Hepatocyte (in vitro differentiated cells): ENCODE measurements at places on chromosomes 6 and 20.

DNA sequence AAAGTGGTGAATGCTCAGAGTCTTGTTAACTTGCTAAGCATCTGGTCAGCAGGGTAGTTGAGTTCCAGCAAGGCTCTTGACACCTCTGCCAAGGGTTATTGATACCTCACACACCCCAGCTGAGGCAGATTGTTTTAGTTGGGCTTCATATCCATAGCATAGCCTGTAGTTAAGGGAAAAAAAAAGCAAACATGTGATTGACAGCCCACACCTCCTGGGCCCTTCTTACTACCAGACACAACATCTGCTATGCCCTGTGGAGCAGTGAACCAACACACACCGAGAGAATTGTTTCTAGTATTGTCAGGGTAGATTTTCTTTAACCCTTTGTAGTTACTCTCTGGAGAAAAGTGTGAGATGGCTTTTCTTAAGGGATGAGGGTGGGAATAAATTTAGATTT lies 697.0 kb upstream of the POU3F2 start:
- DNase-seq, result no peak

- DNase-seq, result no peak
Measured at GRCh38 chr6:112877134-112878100, 530.3 kb downstream of the RFPL4B start.

- DNase-seq, result no peak
Measured at GRCh38 chr20:38810926-38811630, 5.6 kb downstream of the PPP1R16B start.

DNA sequence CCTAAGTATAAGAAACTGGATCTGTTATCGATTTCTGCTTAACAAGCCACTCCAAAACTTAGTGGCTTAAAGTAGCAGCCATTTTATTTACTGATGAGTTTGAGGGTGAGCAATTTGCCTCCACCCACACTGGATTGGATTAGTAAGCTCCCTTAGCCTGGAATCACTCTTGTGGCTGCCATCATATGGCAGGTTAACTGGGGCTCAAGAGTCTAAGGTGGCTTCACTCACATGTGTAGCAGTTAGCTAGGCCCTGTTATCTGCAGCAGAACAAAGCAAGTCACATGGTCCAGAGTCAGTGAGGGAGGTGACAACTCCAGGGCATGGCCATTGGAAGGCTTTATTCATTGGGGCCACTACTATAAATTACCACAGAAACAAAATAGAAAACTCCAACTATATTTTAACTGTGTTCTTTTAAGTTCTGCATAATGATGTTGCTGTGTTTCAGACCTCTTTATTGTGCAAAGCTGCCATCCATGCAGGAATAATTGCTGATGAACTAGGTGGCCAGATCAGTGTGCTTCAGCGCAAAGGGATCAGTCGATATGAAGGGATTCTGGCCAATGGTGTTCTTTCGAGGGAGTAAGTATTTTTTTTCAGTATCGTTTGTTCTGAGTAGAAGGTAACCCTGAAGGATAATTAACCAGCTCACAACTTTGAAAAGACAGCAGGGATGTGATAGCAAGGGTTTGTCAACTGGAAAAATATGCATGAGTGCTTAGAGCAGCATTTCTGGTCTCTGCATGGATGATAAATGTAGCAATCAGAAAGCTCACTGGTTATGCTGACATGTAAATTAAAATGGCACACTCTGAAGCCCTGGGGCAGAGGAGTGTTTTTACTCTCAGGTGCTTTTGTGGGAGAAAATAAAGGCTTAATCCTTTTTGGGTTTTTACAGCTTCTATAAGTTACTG lies 49.6 kb downstream of the DCBLD1 start:
- no peak for DNase-seq

DNA sequence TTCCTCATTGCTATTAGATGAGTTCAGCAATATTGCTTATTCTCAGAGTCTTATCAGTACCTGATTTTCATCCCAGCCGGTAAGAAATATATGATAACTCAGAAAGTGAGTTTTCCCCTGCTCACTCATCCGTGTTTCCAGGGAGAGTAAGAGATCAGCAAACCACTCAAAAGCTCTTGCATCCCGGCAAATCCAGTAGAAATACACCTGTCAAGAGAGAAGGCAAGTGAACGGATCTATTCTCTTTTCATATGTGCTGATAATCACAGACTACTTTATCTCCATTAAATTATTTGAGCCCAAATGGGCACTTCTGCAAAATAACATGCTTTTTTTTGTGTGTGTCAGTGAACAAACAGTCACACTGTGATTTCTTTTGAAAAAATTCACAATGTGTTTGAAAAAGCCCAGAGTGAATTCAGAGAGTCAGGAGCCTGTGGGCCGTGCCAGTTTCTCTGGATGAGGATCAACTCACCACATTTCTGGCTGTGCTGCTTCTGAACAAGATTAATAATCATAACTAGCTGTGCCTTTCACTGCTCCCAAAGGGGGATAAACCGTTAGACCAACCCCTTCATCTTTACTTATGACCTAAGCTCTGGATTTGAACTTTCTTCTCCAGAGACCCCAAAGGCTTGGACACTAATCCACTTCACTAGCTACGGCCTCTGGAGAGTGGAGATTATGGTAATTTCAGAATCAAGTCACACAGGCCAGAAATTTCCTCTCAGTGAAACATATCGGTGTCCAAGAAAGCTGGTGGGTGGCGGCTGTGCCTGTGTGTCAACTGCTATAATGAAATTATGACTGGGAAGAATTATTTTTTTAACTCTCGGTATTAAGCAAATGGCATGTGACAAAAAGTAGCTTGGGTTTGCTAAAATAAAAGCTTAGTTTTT lies 44.2 kb downstream of the NOX3 start:
- no peak for DNase-seq

- DNase-seq, result no peak
Measured at GRCh38 chr6:71290611-71291010, 2.0 kb downstream of the OGFRL1 start.

DNA sequence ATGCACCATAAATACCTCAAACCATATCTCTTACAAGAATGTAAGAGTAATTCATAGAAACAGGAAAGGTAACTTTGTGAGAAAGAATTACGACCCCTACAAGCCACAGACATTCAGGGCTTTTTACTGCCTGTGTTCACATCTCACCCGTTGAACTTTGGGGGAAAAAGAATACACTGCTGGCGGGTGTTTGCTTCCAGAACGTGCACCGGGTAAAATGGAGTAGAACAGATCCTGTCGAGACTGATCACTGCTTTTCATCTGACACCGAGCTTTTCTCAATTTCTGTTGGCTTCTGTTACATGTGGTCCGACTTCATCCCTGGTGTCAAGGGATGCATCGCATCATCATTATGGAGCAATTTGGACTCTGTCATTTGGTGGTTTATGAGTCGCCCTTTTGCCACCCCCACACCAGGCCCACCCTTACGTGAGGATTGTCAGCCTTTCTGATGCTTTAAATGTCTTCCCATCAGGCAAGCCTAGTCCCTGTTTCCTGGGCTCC lies 219.2 kb upstream of the ZFP64 start:
- DNase-seq, result no peak

DNA sequence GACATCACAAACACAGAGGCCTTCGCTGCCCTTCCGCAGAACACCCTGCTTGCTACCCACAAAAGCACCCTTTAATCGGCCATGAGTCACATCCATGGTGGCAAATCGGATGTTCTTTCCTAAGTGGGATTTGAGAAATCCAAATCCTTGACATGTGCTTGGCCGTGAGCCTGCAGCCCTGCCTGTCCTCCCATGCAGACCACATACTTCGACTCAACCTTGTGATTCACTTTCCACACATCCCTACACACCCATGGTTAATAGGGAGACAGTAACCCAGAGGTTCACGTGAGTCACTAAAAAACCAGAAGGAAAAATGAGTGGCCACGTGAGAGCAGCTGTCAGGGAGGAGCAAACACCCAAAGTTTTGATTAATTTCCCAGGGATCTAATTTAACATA lies 19.4 kb downstream of the RAMACL start:
- peak; percentile 47 for DNase-seq

- DNase-seq, result no peak
Measured at GRCh38 chr20:24359321-24360027, 110.0 kb upstream of the SYNDIG1 start.

DNA sequence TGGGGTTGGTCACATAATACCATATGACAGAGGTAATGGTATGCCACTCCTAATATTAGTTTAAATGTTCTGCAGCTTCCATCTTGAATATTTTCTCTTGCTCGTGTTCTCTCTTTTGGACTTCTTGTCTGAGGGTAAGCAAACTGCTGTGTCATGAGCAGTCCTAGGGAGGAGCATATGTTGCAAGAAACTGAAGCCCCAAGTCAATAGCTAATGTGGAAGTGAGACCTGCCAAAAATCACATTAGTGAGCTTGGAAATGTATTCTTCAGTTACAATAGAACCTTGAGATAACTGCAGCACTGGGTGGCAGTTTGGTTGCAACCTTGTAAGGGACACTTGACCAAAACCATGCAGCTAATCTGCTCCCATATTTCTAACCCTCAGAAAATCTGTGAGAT lies 178.2 kb upstream of the IMPG1 start:
- no peak for DNase-seq

GRCh38 chr20:4082406-4083097 lies 67.2 kb upstream of the RNF24 start:
- peak; percentile 74 for DNase-seq

- no peak for DNase-seq
Measured at GRCh38 chr6:12483712-12484111, 193.6 kb downstream of the EDN1 start.

DNA sequence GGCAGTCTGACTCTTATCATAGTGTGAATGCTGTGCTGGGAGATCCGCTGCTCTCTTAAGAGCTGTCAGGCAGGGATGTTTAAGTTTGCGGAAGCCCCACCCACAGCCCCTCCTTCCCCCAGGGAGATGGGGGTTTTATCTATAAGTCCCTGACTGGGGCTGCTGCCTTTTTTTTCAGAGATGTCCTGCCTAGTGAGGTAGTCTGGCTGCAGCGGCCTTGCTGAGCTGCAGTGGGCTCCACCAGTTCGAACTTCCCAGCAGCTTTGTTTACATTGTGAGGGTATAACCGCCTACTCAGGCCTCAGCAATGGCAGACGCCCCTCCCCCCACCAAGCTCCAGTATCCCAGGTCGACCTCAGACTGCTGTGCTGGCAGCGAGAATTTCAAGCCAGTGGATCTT lies 75.7 kb upstream of the UST start:
- DNase-seq, result no peak

DNA sequence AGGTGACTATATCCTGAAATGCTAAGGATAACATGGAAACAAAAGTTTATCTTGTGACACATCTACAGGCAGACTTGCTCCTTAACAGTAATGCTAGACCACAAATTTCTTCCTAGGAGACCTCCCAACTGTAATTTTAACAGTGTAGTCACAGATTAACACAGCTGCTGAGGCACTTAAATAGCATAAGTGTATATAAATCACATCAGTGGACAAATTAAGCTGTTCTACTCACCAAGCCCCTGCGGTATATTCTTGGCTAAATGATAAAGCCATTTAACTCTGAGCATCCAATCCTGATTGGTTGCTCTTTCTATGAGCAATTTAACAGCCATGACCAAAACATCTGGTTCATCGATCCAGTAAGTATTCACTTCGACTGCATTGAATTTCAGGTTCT lies 73.3 kb upstream of the LYRM2 start:
- no peak for DNase-seq

DNA sequence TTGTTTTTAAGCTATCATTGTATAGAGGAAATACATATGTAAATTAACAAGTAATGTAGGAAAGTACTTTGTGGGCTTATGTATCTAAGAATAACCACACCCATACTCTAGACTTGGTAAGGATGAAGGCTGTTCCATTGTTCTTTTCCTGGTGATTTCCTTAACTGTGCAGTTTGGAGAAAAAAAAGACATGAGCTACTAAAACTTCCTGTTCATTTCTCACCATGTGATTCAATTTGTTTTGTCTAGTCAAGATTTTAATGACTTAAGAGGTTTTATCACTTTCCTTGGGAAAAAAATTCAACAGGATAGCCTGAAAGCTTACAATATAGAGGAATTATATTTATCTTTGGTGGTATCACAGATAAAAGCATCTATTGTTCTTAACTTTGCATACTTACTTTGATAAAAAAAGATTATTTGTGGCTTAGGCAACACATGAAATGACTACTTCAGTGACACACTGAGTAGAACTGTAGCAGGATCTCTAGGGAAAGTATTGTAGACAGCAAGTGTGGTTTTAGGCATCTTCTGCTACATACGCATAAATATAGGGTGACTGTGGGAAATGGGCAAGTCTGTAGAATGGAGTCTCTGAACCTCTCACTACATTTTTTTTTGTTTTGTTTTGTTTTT lies 80.3 kb downstream of the GJA1 start:
- no peak for DNase-seq

- DNase-seq, result no peak
Measured at GRCh38 chr6:109511832-109512231, 28.8 kb upstream of the ZBTB24 start.

GRCh38 chr6:131062241-131063027 lies 611 bp downstream of the EPB41L2 start:
- DNase-seq, result peak; percentile 53

GRCh38 chr6:144635051-144635450 lies 349.9 kb downstream of the UTRN start:
- no peak for DNase-seq

DNA sequence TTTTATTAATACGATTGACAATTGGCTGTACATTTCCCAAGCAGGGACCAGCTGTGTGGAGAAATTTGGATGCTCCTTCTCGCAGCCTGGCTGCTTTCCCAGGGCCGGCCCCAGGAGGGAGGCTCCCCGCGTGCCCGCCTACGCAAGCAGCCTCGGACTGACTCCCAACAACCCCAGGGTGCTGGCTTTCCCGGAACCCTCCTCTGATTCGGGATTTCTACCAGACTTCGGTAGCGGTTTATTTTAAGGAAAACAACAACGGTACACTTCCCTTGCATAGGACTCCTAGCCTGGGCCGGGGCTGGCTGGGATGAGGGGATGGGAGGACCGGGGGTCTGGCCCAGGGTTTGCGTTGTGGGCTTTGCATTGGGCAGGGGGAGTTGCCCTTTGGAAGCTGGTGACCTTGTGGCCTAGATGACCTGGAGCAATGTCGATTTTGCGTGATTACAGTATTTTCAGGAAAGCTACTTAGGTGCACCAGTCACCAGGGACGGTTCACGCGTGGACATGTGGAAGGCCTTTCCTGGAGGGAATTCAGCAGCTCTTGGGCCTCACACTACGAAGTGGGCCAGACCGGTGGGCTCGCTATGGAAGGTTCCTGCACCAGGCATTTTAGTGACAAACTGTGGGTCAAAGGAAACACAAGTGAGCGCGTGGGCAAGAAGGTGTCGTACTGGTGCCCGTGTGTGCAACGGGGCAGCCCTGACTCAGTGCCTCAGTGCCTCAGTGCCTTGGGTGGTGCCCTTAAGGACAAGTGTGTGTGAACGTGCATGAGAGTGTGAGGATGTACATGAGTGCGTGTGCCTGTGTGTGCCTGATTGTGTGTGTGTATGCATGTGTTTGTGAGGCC lies 20.7 kb upstream of the PHACTR3 start:
- no peak for DNase-seq
